A549 treated with CORT108297 at 1 μM for 4 hours (cell line): ENCODE measurements at places on chromosomes 2 and 18. TPM values are rescaled to one million over a fixed set of nuclear protein-coding genes. Genes with fewer than 3 reads are reported as not detected.

Gene SERPINB12
- not detected in 5 replicates for total RNA-seq

Gene KCNG3
- total RNA-seq, result 0.55 to 0.95 TPM (median 0.77 TPM) in 5 replicates

Gene SOX11
- not detected in 5 replicates for total RNA-seq

Gene TMEM185B
- total RNA-seq, result 45.8 to 53.7 TPM (median 50.1 TPM) in 5 replicates

Gene FEV
- total RNA-seq, result not detected in 5 replicates

Gene LCT
- total RNA-seq, result 0.03 to 0.06 TPM (median 0.03 TPM) in 4 of 5 replicates, not detected in the other

Gene INPP5D
- 0.29 to 0.60 TPM (median 0.45 TPM) in 5 replicates for total RNA-seq

Gene ASB3
- 11.5 to 14.0 TPM (median 12.8 TPM) in 5 replicates for total RNA-seq

Gene ADAM23
- 8.5 to 9.9 TPM (median 9.6 TPM) in 5 replicates for total RNA-seq
